ENCODE measurements at places on chromosomes 1 and 21. TPM values are rescaled to one million over a fixed set of nuclear protein-coding genes. Genes with fewer than 3 reads are reported as not detected.

DNA sequence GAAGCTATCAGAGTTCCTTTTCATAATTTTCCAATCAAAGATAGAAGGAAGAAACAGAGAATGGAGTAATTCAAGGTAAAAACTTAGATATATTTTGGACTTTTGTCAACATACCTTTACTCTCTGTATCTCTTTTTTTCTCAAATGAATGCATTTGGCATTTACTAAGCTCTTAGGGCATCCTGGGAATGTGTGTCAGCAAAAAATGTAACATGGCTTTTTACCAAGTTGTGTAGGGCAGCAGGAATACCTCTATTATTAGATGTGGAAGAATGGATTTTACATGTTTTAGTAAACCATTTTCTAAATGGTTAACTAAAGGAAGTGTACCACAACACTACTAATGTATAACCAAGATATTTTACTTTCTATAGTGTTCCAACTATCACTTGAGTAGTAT is 4.2 kb upstream of the COL11A1 start:
- no peak overlapping the region for H3K4me3 ChIP-seq
- H3K4me1 ChIP-seq, result peaks cover 14% of the 10 kb centered on the region
- no peak for DNase-seq

- no peaks in the 10 kb centered on the region for H3K4me1 ChIP-seq
- H3K27ac ChIP-seq, result no peak overlapping the region
- DNase-seq, result no peak
- H3K4me3 ChIP-seq, result no peak overlapping the region
- no peaks in the 10 kb centered on the region for H3K27me3 ChIP-seq
- H3K36me3 ChIP-seq, result no peaks in the 10 kb centered on the region
Observed at GRCh38 chr1:23736437-23737134, 6.7 kb upstream of the ELOA start.

DNA sequence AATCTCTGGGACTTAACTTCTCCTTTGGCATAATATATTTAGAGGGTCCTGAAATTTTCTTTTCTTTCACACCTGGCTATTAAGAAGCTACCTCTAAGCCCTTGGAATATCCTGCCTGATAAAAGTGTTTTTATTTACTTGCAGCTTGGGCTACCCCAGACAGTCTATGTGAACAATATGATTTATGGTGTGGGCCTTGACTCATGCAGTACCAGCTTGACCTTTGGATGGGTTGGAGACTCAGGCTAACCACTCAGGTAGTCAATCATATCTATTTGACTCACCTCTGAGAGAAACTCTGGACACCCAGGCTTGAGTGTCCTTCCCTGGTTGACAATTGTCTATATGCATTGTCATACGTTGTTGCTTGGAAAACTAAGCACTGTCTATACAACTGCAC is 13.4 kb upstream of the PGBD2 start:
- no peaks in the 10 kb centered on the region for H3K4me1 ChIP-seq
- DNase-seq, result no peak
- H3K36me3 ChIP-seq, result no peaks in the 10 kb centered on the region
- H3K27me3 ChIP-seq, result no peaks in the 10 kb centered on the region
- no peak overlapping the region for H3K4me3 ChIP-seq
- H3K27ac ChIP-seq, result no peak overlapping the region

DNA sequence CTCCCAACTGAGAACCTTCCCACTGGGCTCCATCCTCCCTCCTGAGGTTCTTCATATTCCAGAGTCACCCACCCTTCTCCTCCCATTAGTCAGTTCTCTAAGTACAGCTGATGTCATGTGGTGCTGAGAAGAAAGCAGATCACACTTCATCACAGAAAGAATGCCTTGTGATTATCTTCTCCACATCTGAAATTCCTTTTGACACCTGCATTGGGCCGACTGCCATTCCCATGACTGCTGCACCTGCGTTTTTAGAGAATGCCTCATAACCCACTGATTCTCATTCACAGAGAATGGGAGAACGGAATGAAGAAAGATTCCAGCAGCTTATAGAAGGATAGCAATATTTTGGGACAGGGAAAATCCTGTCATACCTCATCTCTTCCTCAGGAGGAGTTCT is 14.3 kb downstream of the LEPR start:
- H3K27me3 ChIP-seq, result no peaks in the 10 kb centered on the region
- no peak overlapping the region for H3K27ac ChIP-seq
- H3K4me3 ChIP-seq, result no peak overlapping the region
- H3K36me3 ChIP-seq, result peaks cover 9% of the 10 kb centered on the region
- H3K4me1 ChIP-seq, result no peaks in the 10 kb centered on the region

DNA sequence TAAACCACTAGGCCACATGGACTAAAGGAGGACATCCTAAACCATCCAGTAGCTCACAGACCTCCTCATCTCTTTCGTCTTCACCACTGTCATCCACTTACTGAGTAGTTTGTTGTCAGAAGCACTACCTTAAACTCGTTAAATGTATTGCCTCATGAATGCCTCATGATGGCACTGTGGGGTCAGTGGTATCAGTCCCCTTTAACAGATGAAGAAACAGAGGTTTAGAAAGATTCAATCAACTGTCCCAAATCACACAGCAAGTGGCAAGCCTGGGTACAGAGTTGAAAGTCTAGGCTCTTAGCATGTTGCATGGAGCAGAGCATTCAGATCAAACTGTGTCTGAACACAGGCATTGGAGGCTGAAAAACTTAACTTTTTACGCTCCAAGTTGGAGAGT is 183.6 kb upstream of the KIAA0040 start:
- no peak overlapping the region for H3K27ac ChIP-seq
- H3K4me1 ChIP-seq, result no peaks in the 10 kb centered on the region
- no peak for DNase-seq
- no peaks in the 10 kb centered on the region for H3K27me3 ChIP-seq

- no peak overlapping the region for H3K27ac ChIP-seq
- no peaks in the 10 kb centered on the region for H3K27me3 ChIP-seq
- DNase-seq, result no peak
- H3K36me3 ChIP-seq, result no peaks in the 10 kb centered on the region
Observed at GRCh38 chr1:28136169-28136921, 40.1 kb downstream of the PTAFR start.

GRCh38 chr1:20445956-20446355 is 40.1 kb downstream of the CAMK2N1 start:
- DNase-seq, result no peak
- no peak overlapping the region for H3K4me3 ChIP-seq

GRCh38 chr1:7476861-7477547 is 294.1 kb upstream of the VAMP3 start:
- no peaks in the 10 kb centered on the region for H3K36me3 ChIP-seq
- H3K27ac ChIP-seq, result no peak overlapping the region
- H3K27me3 ChIP-seq, result no peaks in the 10 kb centered on the region
- H3K4me3 ChIP-seq, result no peak overlapping the region
- DNase-seq, result no peak

DNA sequence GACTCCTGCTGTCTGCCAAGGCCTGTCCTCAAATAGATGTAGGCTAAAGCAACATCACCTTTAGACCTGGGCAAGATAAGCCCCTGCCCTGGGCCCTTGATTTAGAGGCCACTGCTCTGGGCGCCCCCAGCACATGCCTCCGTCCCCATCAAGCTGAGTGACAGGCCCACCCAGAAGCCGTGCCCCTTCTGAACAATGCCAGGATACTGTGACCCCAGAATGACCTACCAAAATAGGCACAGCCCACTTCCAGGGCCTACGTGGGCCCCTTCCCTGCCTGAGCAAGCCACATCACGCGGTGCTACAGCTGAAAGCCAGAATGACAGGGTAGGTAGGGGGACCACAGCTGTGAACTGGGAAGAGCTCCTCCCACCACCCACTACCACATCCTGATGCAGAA is 24.7 kb upstream of the BECN2 start:
- no peak overlapping the region for H3K4me3 ChIP-seq
- H3K27ac ChIP-seq, result no peak overlapping the region
- no peaks in the 10 kb centered on the region for H3K4me1 ChIP-seq
- no peaks in the 10 kb centered on the region for H3K36me3 ChIP-seq
- no peaks in the 10 kb centered on the region for H3K27me3 ChIP-seq

DNA sequence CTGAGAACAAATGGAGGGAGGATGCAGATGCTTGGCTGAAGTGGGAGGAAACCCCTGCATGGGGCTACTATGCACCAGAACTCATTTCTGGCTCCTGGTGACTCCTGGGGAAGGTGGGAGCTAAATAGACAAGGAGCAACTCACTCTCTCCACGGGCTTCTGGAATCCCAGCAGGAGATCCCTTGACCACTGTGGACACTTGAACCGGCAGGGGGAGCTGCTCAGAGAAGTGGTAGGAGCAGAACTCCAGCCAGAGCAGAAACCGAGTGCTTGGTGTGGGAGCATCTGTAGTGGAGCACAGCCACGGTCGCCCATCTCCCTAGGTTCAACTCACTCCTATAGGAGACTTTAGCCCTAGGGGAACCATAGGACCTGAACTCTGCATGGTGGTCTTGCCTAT is 205.6 kb upstream of the GJB5 start:
- no peak for DNase-seq
- no peaks in the 10 kb centered on the region for H3K36me3 ChIP-seq
- no peak overlapping the region for H3K27ac ChIP-seq
- no peaks in the 10 kb centered on the region for H3K4me1 ChIP-seq

GRCh38 chr1:23930861-23931490 is 17.8 kb upstream of the CNR2 start:
- H3K4me3 ChIP-seq, result no peak overlapping the region
- H3K27ac ChIP-seq, result no peak overlapping the region
- no peaks in the 10 kb centered on the region for H3K36me3 ChIP-seq
- H3K4me1 ChIP-seq, result no peaks in the 10 kb centered on the region
- no peak for DNase-seq

DNA sequence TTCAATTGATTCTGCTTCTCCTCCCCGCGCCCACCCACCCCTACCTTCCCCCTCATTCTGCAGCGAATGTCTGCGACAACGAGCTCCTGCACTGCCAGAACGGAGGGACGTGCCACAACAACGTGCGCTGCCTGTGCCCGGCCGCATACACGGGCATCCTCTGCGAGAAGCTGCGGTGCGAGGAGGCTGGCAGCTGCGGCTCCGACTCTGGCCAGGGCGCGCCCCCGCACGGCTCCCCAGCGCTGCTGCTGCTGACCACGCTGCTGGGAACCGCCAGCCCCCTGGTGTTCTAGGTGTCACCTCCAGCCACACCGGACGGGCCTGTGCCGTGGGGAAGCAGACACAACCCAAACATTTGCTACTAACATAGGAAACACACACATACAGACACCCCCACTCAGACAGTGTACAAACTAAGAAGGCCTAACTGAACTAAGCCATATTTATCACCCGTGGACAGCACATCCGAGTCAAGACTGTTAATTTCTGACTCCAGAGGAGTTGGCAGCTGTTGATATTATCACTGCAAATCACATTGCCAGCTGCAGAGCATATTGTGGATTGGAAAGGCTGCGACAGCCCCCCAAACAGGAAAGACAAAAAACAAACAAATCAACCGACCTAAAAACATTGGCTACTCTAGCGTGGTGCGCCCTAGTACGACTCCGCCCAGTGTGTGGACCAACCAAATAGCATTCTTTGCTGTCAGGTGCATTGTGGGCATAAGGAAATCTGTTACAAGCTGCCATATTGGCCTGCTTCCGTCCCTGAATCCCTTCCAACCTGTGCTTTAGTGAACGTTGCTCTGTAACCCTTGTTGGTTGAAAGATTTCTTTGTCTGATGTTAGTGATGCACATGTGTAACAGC is 339.9 kb downstream of the NTNG1 start:
- H3K4me3 ChIP-seq, result no peak overlapping the region
- no peak overlapping the region for H3K27ac ChIP-seq

DNA sequence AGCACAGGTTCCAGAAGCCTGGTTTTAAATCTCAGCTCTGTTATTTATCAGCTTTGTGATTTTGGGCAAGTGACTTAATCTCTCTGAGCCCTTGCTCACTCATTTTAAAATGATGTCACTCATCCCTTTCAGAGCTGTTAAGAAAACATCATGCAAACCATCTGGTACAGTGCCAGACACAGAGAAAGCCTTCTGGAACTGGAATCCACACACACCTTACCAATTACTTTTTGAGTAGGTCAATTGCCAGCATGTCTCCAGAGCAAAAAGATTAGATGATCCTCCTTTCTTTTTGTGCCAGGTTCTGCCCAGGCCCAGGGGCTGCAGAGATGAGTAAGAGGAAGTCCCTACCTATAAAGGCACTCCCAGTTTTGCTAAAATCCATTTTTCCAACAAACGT is 61.3 kb downstream of the ROR1 start:
- no peak for DNase-seq
- no peaks in the 10 kb centered on the region for H3K36me3 ChIP-seq

DNA sequence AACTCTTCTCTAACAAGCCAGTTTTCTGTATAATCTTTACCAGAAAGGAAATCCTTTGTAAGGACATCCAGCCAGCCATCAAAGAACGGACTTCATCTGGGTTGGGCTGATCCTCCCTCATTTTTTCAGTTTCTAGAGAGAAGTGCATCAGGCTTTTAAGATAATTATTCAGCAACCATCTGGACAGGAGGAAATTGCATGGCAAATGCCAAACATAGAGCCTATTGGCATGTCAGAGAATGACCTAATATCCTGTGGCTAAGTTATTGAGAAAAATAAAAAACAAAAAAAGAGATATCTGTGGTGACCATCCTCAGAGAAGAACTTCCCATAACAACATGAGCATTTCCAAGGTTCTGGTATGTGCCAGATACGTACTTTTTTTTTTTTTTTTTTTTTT is 74.9 kb upstream of the BEND5 start:
- H3K27ac ChIP-seq, result no peak overlapping the region
- H3K4me3 ChIP-seq, result no peak overlapping the region
- no peaks in the 10 kb centered on the region for H3K36me3 ChIP-seq
- no peak for DNase-seq

DNA sequence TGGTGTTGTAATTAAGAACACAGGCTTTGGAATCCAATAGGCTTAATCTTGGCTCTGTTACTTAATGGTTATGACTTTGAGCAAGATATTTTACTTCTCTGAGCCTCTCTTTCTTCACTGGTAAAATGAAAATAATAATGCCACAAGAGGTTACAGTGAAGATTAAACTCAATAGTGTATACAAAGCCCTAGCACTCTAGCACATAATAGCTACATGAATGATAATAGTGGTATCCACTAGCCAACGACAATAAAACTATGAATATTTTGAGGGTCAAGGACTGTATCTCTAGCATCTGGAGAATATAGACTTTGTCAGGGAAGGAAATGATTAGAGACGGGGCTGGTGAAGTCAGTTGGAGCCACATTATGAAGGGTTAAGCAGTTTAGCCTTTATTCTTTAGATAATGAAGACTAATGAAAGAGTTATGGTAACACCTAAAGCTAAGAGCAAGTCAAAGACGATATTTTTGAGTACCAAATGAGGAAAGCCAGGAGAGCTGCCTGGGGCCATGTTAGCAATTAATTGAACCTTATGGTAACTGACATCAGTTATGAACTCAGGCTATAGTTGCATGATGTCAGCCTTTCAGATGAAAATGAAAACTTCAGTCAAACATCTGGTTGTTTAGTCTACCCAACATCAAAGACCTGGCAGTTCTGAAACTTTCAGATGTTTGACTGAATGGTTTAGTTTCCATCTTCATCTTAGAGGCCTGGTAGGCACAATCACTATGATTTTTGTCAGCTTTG is 32.8 kb upstream of the RNF11 start:
- H3K27me3 ChIP-seq, result no peaks in the 10 kb centered on the region
- no peak overlapping the region for H3K27ac ChIP-seq
- no peaks in the 10 kb centered on the region for H3K36me3 ChIP-seq
- H3K4me3 ChIP-seq, result no peak overlapping the region
- DNase-seq, result no peak
- H3K4me1 ChIP-seq, result no peaks in the 10 kb centered on the region

GRCh38 chr1:27144049-27144748 is 10.7 kb downstream of the SLC9A1 start:
- H3K36me3 ChIP-seq, result no peaks in the 10 kb centered on the region
- peak overlapping the region; percentile 74 for H3K27ac ChIP-seq
- H3K4me3 ChIP-seq, result no peak overlapping the region

The AK5 gene
- 2.2 TPM for total RNA-seq

The CACNA1E gene
- total RNA-seq, result 1.7 TPM

The LY9 gene
- 0.19 TPM for total RNA-seq

The MIA3 gene
- total RNA-seq, result 53.9 TPM

The KIRREL1 gene
- total RNA-seq, result 21.9 TPM

The CELA3B gene
- total RNA-seq, result not detected

The CRTC2 gene
- total RNA-seq, result 10.5 TPM

Data from right atrium auricular region (tissue), 2 donors.